ENCODE measurements at places on chromosomes 2 and 18.

DNA sequence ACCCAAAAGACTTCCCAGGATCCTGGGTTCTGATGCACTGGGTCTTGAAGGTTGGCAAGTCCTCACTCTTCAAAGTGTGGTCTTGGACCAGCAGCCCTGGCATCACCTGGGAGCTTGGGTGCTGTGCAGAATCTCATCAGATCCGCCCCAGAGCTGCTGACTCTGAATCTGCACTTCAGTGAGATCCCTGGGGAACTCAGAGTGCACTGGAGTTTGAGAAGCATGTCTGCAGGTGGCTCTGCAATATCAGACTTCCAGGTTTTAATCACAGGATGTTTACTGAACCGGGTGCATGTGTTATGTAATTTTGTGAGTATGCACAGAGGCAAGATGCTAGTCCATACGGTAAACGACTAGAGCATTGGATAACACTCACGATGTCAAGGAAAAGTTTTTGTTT, 58.0 kb upstream of the BOD1L2 start:
- no peak for DNase-seq

DNA sequence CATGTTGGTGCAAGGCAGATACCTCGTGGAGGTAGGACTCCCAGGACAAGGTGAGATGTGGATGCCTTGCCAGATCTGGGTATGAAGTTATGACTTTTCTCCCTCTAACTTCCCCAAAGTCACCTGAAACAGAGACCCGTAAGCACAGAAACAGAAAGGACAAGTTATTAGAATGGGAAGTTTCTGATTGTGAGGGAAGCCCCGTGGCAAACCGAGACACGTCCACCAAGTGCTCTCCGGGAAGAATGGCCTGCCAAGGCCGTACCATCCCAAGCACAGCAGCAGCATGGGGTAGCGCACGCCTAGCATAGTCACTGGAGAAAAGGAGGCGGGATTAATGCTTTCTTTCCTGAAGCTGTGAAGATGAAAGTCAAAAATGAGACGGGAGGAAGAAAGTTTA, 110.6 kb downstream of the ZNF532 start:
- DNase-seq = no peak

DNA sequence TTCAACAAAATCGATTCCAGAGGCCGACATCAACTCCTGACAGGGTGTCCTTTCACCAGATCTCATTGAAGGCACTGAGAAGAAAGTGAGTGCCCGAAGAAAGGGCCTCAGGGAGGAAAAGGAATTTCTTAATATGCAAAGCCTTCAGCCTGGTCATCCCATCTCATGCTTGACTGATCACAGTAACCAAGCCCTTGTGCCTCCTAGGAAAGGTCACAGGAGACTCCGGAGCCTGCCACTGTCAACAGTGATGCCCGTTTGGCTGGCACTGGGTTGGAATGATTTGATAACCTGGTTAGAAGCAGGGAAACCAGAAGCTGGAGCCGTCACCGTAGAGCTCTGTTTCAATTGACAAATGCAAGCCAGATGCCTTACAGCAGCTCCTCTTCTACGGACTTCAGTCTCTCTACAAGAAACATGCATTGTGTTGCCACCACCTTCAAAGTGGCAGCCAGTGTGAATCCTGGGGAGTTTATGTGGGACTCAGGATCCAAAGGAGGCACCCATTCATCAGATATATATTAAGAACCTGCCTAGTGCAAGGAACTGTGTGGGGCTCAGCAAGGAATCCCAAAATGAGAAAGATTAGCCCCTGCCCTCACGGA, 24.6 kb downstream of the COX7A2L start:
- DNase-seq = no peak

GRCh38 chr2:85744741-85745601, 8.8 kb upstream of the ATOH8 start:
- no peak for DNase-seq
